Stimulated activated CD8-positive, alpha-beta memory T cell treated with anti-CD3 and anti-CD28 coated beads, Interleukin-2, amount 100 ng/mL, for 1 hour (primary cell): ENCODE measurements at places on chromosomes 12 and 14.

DNA sequence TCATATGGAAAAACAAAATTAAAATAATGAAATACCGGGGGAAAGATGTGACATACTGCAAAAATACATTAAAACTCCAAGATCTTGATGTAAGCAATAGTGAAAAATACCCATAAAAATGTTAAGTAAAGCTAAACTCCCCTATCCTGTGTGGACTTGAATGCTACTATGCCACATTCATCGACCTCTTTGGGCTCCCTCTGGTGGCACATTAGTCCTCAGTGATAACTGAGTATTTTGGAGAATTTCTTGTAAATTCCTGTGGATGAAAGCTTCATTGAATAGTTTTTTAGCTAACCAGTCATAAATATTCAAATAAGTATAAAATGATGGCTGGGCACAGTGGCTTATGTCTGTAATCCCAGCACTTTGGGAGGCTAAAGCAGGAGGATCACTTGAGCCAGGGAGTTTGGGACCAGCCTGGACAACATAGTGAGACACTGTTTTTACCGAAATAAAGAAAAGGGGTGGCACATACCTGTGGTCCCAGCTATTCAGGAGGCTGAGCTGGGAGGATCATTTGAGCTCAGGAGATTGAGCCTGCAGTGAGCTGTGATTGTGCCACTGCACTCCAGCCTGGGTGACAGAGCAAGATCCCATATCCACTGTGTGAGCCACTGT lies 42.4 kb upstream of the SGPP1 start:
- peak; percentile 42 for DNase-seq

DNA sequence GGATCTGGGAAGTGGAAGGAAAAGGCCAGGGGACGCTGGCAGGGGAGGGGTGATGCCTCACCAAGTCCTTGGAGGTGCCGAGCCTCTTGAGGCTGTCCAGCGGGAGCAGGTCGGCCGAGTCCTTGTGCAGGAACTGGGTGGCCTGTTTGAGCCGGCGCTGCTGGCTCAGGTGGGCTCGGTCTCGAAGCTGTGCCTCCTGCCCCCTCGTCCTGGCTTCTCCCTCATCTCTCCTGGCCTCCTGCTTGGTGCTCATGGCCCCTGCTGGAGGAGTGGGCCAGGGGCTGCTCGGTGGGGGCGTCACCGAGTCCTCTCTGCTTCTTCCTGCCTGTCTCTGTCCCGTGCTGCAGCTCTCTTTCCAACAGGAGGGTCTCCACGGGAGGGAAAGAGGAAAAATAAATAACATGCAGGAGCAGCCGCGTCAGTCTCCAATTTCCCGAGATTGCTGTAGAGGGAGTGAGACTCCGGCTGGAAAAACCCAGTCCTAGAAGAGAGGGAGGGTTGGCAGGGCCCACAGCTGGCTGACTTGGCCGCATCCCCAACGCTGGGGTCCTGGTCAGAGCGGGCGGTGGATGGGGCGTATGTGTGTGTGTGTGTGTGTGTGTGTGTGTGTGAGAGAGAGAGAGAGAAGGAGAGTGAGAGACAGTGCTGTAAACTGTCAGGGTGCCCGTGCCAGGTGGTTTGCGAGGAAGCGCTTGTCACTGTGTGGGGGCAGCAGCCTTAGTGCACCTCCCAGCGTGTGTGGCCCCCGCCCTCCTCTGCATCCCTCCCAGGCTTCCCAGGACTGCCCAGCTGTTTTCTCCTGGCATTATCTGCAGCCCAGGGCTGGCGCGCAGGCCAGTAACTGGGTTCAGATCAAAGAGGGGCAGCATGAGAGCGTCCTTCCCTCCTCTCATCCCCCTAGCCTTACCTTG lies at the start of gene NRIP2:
Gene NRIP2, minus strand, starts transcription at position 455 of the 911 bp plus-strand sequence. Its CDS starts 52 bp downstream, at position 403.
- no peak for DNase-seq

GRCh38 chr12:109900752-109901580 lies 892 bp downstream of the TCHP start:
- no peak for DNase-seq

- no peak for DNase-seq
These were observed 21.6 kb upstream of the AMN start for GRCh38 chr14:102900631-102901571.

GRCh38 chr14:55957950-55958349 lies 160.3 kb upstream of the PELI2 start:
- no peak for DNase-seq

DNA sequence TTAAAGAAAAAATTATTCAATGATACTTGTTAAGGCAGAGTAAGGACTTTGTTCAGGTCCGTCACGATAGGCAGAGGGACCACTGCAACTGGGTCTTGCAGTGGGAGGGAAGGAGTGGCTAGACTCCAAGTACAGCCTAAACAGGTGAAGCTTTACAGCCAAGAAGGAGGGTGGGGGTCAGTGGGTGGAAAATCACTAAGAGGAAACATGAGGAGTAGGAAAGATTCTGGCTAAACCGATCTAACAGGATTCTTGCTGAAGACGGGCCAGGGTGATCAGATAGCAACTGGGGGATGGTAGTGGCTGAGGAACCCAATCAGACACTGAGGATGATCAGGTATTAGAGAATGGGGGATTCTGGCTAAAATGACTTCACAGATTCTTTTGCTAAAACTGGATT lies 100.2 kb downstream of the TTC7B start:
- no peak for DNase-seq

- no peak for DNase-seq
These were observed 118.5 kb downstream of the GLT1D1 start for GRCh38 chr12:128971802-128972201.

DNA sequence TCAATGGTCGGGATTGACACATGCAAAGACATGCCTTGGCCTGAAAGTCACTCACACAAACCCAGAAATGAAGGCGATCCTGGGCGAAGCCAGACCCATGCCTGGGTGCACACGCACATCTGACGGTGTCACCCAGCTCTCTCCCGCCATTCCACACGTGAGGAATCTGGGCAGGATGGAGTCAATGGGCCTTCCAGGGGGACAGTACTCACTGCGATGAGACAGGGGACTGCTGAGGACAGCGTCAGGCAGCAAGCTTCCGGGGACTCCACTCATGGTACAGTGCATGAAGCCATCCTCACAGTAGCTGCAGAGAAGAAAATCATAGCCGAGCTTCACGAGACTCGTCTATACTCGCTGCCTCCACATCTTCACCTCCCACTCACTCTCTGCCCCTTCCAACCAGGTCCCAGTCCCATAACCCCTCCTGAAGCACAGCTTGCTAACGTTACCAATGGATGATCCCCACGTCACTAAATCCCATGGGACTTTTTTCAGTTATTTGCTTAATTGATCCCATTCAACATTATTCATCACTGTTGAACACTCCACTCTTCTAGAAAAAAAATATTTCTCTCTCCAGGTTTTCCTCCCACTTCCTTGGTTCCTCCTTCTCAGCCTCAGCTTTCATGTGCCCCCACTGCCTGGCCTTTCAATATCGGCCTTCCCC lies 77.8 kb downstream of the VWF start:
- DNase-seq, result no peak

- DNase-seq, result no peak
These were observed 443.4 kb downstream of the GLT1D1 start for GRCh38 chr12:129296671-129297070.

DNA sequence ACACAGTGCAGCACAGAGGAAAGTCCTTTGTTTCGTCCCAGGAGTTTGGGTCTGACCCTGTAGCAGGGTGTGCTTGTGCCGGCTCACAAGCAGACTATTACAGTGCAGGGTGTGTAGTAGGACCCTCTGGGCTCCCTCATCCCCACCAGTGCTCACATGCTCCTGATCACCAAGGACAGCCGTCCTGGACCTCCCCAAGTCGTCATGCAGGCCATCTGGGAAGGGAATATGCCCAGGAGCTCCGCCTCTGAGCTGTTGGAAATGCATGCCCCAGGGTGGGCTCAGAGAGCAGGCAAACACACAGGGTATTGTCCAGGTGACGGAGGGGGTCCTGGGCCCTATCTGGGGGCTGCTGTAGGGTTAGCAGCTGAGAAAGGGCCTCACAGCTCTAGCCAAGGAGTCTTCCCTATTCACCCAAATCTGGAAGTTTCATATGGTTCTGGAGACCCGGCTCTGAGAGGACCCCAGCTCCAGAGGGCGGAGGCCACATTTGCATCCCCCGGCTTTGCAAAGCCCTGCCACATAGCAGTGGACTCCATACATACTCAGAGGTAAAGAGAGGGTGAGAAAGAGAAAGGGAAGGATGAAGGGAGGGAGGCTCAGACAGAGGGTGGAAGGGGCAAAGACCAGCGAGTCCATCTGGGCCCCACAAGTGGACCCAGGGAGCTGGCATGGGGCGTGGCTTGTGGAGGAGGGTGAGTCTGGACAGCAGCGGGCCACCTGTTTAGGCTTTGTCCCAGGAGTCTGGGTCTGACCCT lies 53.5 kb upstream of the PPP2R5C start:
- DNase-seq, result no peak

GRCh38 chr12:104764225-104765091 lies 193.6 kb downstream of the SLC41A2 start:
- no peak for DNase-seq

DNA sequence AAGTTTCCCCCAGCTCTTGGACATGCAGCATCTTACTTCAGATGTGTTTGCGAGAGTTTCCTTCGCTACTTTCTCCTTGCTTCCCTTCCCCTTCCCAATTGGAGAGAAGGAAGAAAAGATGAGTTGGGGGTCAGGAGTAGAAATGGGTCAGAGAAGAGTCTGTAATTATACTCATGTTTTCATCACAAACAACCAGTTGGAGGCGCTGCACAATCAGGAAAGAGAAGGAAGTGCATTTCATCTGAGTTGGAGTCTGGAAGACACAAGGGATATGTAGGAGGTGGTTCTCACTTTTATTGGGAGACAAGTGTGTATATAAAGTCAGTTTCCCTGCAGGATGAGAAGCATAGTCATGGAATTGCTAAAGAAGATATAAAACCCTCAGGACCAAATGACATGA lies 31.3 kb upstream of the VSX2 start:
- DNase-seq, result no peak

GRCh38 chr14:90109858-90110257 lies 48.1 kb downstream of the KCNK13 start:
- DNase-seq, result no peak

DNA sequence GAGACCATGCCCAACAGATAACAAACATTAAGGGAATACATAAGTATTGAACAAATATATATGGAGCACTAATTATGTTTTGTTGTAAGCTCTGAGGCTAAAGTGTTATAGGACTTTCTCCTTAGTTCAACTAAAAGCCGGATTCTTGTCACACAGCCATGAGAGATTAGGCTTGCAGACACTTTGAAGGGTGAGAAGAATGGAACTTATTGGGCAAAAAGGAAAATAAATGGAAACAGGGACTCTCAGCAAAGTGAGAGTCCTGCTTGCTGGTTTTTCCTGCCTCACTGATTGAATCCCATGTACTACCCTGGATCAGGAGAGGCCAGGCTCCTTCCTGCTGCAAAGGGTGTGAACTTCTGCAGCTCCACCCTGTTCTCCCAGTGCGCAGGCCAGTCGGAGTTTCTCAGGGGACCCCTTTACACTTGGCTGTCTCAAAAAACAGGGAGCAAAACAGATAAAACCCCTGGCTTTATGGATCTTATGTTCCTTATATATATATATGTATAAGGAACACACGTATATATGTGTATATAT lies 77.1 kb upstream of the FUT8 start:
- DNase-seq, result no peak

DNA sequence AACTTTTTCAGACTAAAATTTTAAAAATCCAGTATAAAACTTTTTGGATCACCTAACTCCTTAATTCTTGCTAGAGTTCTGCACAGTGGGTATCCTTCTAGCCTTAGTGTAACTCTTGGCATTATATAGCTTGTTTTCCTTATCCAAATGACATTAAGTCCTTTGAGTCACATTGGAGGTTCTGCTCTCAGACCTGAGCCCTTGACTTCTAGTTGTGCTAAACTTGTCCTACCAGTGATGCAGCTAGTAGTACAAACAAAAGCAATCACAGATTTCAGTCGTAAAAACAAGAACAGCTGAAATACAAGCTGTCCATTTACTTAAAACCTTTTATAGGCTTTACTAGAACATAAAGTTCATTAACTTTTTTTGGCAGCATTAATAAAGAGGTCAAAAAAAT lies 10.5 kb downstream of the ZBTB1 start:
- DNase-seq, result no peak

DNA sequence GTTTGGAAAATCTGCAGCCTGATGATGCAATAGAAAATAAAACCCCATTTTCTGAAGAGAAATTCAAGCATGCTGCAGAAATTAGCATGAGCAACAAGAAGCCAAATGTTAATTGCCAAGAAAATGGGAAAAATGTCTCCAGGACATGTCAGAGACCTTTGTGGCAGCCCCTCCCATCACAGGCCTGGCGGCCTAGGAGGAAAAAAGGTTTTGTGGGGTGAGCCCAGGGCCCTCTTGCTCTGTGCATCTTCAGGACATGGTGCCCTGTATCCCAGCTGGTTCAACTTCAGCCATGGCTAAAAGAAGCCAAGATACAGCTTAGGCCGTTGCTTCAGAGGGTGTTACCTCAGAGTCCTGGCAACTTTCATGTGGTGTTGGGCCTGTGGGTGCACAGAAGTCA lies 775.5 kb upstream of the SEL1L start:
- DNase-seq, result no peak

DNA sequence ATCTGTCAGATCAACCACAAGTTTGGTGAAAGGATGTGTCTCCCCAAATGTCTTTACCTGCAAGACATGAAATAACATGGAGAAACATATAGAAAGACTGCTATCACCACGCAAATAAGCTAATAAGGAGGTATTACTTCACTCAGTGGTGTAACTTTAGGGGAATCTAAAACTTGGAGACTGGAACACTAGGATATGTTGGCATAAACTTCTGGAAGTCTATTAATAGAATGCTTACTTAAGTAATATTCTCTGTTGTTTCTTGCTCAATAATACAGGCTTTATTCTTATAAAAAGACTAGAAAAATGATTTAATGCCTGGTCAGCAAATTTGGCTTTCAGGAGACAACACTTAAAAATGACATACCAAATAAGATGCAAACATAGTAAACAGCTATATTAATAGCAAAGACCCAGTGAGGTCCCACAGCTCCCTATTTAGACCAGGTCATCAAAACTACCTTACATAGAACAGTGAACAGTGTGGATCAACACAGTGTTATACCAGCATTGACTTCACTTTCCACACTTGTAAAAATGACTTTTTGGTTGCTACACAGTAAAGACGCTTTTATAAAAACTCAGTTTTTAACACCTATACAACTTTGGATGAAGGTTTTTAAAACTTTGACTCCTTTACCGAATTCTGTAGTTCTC lies 18.9 kb upstream of the HAL start:
- no peak for DNase-seq

- no peak for DNase-seq
These were observed 30.6 kb downstream of the VCPKMT start for GRCh38 chr14:50085570-50086320.

DNA sequence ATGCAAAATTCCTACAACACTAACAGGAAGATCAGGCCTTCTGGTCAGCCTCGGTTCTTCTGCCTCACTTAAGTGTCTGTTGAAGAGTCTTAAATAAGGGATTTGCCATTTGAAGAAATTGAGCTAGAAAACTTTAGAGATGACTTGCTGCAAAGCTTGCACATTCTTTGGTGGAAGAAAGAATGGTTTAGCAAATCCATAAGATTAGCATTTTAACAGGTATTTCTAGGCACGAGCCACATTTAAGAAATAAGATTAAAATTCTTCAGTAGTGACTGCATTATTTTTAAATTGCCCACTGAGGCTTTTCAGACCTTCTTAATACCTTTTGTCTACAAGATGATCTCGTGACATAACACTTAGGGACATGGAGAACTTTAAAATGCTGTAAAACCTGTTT lies 327.1 kb downstream of the TMEM117 start:
- DNase-seq, result no peak

- no peak for DNase-seq
These were observed 120.7 kb upstream of the TMTC2 start for GRCh38 chr12:82565966-82566365.

GRCh38 chr14:77526266-77526665 lies 27.6 kb upstream of the ISM2 start:
- no peak for DNase-seq

GRCh38 chr12:105832021-105832420 lies 306.7 kb downstream of the NUAK1 start:
- no peak for DNase-seq
